HAP-1 (cell line): ENCODE measurements at places on chromosomes 6 and 20.
A peak's percentile ranks its signal among the peaks of the same experiment; 100 is the strongest.

DNA sequence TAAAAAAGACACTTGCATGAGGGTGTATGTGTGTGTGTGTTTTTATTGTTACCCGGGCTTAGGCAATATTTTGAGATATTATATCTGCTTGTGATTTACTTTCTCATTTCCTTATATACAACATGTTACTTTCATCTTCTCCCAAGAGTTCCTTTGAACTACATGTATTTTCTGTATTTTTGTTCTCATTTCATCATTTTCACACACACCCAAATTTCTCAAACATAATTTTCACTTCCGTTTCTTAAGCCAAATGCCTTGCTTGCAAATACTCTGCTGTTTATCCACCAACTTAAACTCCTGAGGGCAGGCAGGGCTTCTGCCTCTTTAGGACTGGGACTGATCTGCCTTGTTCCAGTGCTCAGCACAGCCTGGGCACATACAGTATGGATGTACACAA lies 69.3 kb upstream of the FYN start:
- DNase-seq: no peak

- peak; percentile 47 for DNase-seq
Observed at GRCh38 chr6:16712931-16713484, 48.3 kb downstream of the ATXN1 start.

GRCh38 chr20:25532971-25533391 lies 52.4 kb downstream of the NINL start:
- no peak for DNase-seq

- DNase-seq: no peak
Observed at GRCh38 chr20:19435821-19436220, 223.4 kb downstream of the SLC24A3 start.

DNA sequence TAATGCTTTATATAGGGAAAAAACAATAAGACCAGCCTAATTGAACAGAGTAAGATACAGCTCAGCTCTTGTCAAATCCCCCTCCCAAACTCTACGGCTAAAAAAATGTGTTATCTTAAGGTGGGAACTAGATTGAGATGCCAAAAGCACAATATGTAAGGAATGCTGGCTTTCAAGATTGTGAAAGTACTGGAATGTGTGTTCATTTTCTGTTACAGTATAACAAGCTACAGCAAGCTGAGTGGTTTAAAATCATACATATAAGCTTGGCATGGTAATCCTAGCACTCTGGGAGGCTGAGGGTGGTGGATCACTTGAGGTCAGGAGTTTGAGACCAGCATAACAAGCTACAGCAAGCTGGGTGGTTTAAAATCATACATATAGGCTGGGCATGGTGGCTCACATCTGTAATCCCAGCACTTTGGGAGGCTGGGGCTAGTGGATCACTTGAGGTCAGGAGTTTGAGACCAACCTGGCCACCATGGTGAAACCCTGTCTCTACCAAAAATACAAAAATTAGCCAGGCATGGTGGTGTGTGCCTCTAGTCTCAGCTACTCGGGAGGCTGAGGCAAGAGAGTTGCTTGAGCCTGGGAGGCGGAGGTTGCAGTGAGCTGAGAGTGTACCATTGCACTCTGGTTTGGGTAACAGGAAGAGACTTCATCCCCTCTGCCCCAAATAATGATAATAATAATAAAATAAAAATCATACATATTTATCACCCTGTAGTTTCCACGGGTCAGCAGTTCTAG lies 297.7 kb downstream of the DOK5 start:
- no peak for DNase-seq

DNA sequence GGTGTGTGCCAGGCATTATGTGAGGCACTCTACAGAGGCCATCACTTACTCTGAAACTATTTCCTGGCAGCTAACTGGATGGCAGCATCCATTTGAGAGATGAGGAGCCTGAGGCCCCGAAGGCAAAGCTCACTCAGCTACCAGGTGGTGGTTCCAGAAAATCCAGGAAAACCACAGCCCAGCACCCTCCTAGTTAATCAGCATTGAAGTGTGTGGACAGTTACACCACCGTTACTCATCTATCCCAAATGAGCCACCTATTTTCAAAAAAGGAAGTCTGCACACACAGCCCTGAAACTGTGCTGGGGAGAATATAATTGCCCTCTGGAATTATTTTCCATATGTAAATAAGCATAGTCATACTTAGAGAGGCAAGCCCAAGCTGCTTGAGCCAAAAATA lies 67.4 kb downstream of the CNBD2 start:
- DNase-seq: no peak

DNA sequence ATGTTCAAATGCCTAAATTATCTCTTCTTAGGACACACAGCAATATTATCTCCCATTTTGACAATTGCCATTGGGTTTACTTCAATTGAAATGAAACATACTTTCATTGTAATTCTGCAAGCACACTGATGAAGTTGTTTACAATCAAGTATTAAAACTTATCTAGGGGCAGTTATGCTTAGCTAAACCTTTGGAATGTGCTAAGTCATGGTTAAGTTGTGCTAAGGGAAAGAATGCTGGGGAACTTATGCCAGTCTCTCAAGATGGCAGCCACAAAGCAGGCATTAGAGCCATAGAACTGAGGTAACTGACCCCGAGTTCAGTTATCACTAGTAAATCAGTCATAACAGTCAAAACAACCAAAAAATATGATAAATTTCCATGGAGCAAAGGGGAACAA lies 59.1 kb upstream of the NT5E start:
- DNase-seq: no peak

GRCh38 chr20:34983089-34983820 lies 27.6 kb downstream of the MYH7B start:
- DNase-seq: no peak

DNA sequence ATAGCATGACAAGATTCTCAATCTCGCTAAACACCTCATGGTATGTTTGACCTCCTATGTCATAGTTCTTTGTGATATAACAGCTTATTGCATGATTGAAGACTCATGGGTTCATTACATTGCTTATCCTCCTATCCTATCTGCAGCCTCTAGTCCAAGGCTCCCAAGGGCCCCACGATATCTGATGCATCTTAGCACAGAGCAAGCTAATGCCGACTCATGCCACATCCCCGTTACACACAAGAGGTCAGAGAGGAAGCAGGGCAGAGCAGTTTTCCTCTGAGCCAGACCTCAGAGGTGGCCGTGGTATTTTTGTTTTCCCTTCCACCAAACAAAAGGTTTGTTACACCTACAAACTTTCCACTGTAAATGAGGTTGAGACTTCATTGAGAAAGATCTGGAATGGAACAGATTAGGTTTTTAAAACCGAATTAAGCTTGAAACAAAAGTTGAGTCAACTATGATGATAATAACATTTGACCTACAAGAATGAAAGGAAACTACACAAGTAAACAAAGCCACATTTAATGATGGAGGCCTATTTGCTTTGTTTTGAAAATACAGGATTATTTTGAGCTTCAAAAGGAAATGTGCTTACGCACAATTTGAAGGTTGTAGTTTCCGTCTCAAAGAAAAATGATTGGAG lies 133.9 kb upstream of the MYLIP start:
- DNase-seq: no peak
